Left cardiac atrium (tissue), 4 donors: ENCODE measurements at places on chromosomes 5 and 9. TPM values are rescaled to one million over a fixed set of nuclear protein-coding genes. Genes with fewer than 3 reads are reported as not detected.

The KIF27 gene
- total RNA-seq, result 4.8 TPM

The C7 gene
- total RNA-seq, result 429 TPM

- DNase-seq, result no peak
These were observed 7.5 kb downstream of the UNC5A start for GRCh38 chr5:176817841-176818377.

DNA sequence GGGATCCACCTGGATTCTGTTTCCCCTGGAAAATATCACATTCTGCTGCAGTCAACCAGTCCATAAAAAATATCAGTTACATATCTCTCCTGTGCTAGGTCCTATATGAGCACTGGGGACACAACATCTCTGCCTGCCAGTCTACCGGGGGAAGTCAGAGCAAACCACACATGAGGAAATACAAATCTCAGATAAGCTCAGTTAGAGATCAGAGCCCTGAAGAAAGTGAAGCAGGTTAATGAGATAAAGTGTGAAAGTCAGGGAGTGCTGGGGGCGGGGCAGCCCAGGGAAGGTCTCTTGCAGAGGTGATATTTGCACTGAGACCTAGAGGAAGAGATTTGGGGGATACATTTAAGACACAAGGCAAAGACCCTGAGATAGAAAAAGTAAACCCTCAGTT, 67.8 kb upstream of the SLC1A1 start:
- no peak for DNase-seq

DNA sequence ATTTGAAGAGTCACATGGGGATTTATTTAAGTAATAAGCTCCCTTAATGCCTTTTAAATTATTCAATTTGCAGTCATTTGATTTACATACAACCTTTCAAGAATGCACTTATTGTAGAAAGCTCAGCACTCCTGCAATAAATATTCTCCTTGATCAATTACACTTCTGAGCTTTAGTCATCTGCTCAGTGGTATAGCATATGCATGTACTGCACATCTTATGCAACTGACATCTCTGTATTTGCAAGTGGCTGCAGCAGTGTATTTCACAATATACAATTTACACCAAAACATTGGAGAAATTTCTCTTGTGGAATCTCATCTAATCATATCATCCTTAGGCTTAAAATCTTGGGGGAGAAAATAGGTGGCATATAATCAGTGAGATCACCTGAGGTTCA, 325.7 kb downstream of the SLF1 start:
- DNase-seq, result no peak
